ENCODE measurements at places on chromosomes 7 and 10. TPM values are rescaled to one million over a fixed set of nuclear protein-coding genes. Genes with fewer than 3 reads are reported as not detected.

The CYP2C19 gene
- 1.9 TPM for total RNA-seq

The GPR141 gene
- total RNA-seq, result 0.58 TPM

The HHEX gene
- total RNA-seq, result 7.1 TPM

The TAF5 gene
- 5.5 TPM for total RNA-seq

The COL1A2 gene
- total RNA-seq, result 131 TPM

The FIS1 gene
- 132 TPM for total RNA-seq

The RBM20 gene
- 0.49 TPM for total RNA-seq

The TACC2 gene
- 90.0 TPM for total RNA-seq

The HOXA1 gene
- 1.7 TPM for total RNA-seq

GRCh38 chr10:59561477-59562121 lies 148.1 kb downstream of the SLC16A9 start:
- no peaks in the 10 kb centered on the region for H3K4me1 ChIP-seq
- no peak overlapping the region for H3K27ac ChIP-seq
- H3K27me3 ChIP-seq, result no peaks in the 10 kb centered on the region
- no peaks in the 10 kb centered on the region for H3K36me3 ChIP-seq
- no peak overlapping the region for H3K4me3 ChIP-seq

DNA sequence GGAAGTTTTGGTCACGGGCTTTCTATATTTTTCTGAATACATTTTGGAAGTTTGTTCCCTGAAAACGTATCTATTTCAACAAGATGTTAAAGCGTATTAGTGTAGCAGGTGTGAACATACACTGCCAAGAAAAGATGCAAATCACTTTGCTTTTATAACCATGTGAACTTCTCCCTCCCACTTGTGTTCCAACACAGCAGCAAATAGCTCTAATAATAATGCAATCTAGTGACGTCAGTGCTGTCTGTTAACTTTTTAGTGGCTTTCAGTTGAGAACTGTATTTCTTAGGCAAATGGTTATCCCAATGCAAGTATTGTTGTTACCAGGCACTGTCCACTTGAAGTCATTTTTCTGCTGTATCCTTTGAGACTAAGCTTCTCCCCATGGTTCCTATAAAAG lies 188.4 kb upstream of the IGFBP3 start:
- H3K4me1 ChIP-seq, result no peaks in the 10 kb centered on the region
- DNase-seq, result no peak
- no peak overlapping the region for H3K4me3 ChIP-seq
- no peaks in the 10 kb centered on the region for H3K27me3 ChIP-seq

- no peak overlapping the region for H3K4me3 ChIP-seq
- no peaks in the 10 kb centered on the region for H3K27me3 ChIP-seq
- H3K27ac ChIP-seq, result peak overlapping the region; percentile 49
Measured at GRCh38 chr7:2811476-2812113, 32.5 kb downstream of the GNA12 start.

- H3K4me1 ChIP-seq, result no peaks in the 10 kb centered on the region
- H3K36me3 ChIP-seq, result no peaks in the 10 kb centered on the region
- H3K27me3 ChIP-seq, result no peaks in the 10 kb centered on the region
- no peak for DNase-seq
- H3K27ac ChIP-seq, result no peak overlapping the region
- no peak overlapping the region for H3K4me3 ChIP-seq
Measured at GRCh38 chr7:117154721-117155120, 168.1 kb downstream of the WNT2 start.

- no peaks in the 10 kb centered on the region for H3K27me3 ChIP-seq
- no peak overlapping the region for H3K4me3 ChIP-seq
- DNase-seq, result no peak
Measured at GRCh38 chr10:94623572-94623971, 60.0 kb upstream of the CYP2C18 start.

DNA sequence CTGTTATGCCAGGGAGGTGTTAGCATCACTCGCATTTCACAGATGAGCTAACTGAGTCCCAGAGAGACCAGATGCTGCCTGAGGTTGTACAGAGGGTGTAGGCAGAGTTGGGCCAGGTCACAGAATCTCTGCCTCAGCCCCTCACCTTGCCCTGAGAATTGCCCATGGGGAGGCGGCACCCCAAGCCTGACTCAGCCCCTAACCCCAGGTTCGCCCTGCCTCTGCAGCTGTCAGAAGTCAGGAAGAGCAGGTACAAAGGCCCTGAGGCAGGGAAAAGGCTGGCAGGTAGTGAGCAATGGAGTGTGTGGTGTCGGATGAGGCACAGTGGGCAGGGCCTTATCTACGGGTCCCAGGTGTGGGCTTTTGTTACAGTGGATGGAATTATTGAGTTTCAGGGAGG lies 79.4 kb downstream of the MYL10 start:
- H3K27ac ChIP-seq, result no peak overlapping the region
- H3K4me3 ChIP-seq, result no peak overlapping the region
- no peaks in the 10 kb centered on the region for H3K36me3 ChIP-seq
- DNase-seq, result no peak

DNA sequence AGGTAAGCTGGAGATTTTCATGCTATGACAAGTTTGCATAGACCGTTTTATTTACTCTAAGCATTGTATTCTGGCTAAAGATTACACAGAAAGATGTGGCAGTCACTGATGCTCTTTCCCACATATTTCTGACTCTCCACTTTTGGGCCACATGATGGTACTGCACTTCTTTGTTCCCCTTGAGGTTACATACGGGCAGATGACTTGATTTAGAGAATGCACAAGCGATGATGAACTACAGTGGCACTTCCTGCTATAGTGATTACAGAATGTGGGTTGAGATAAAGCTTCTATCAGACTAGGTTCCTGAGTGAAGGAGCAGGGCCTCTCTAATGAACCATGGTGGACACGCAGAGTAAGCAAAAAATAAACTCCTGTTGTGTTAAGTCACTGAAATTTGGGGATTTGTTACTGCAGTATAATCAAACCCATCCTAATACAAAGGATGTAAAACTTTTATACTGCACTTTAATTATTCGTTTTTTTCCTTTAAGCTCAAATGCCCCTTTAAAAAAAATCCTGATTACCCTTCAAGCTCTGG lies 177.9 kb downstream of the TAX1BP1 start:
- no peak overlapping the region for H3K4me3 ChIP-seq
- no peaks in the 10 kb centered on the region for H3K27me3 ChIP-seq
- H3K27ac ChIP-seq, result no peak overlapping the region
- no peak for DNase-seq

DNA sequence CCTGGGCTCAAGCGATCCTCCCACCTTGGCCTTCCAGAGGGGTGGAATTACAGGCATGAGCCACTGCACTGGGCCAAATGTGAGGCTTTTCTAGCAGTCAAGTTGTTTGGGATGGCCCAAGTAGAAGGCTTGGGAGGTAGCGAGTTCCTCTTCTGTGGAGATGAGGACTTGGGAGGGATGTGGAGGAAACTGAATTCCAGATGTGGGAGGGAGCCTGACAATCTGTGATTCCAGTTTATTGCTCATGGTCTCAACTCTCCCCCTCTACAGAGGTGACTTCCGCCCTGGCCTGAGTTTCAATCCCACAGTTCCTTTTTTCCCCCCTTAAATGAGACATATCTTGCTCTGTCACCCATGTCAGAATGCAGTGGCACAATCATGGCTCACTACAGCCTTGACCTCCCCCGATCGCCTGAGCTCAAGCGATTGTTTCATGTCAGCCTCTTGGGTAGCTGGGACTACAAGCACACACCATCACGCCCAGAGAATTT lies 3.4 kb downstream of the STYXL1 start:
- DNase-seq, result no peak
- no peak overlapping the region for H3K27ac ChIP-seq
- H3K27me3 ChIP-seq, result no peaks in the 10 kb centered on the region
- H3K4me1 ChIP-seq, result no peaks in the 10 kb centered on the region

DNA sequence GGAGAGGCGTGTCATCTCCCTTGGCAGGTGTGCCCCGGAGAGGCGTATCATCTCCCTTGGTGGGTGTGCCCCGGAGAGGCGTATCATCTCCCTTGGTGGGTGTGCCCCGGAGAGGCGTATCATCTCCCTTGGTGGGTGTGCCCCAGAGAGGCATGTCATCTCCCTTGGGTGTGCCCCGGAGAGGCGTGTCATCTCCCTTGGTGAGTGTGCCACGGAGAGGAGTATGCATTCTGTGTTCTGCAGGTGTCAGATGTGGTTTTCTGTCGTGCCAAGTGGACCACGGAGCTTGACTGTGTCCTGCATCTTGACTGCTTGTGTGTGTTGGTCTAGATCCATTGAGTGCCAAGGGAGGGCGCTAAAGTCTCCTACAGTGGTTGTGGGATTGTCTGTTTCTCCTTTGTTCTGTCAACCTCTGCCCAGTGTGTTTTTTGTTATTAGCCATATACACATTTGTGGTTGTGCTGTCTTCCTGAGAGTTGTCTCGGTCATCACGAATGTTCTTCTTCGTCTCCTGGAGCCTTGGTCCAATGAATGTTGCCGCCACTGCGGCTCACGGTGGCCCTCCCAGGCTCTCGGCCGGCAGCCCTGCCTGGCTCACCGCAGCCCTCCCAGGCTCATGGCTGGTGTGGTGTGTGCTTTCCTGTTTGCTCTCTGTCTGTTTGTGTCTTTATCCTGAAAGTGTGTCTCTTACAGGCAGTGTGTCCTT lies 96.8 kb downstream of the INPP5A start:
- DNase-seq, result peak; percentile 71
- H3K4me3 ChIP-seq, result no peak overlapping the region
- H3K27me3 ChIP-seq, result no peaks in the 10 kb centered on the region
- H3K4me1 ChIP-seq, result peaks cover 15% of the 10 kb centered on the region

GRCh38 chr7:101630591-101630990 lies 1.5 kb upstream of the MYL10 start:
- no peak overlapping the region for H3K4me3 ChIP-seq
- H3K36me3 ChIP-seq, result no peaks in the 10 kb centered on the region
- no peaks in the 10 kb centered on the region for H3K4me1 ChIP-seq

GRCh38 chr10:119371704-119372663 lies 164.6 kb downstream of the GRK5 start:
- no peaks in the 10 kb centered on the region for H3K36me3 ChIP-seq
- no peak overlapping the region for H3K4me3 ChIP-seq
- no peak for DNase-seq
- no peaks in the 10 kb centered on the region for H3K27me3 ChIP-seq

DNA sequence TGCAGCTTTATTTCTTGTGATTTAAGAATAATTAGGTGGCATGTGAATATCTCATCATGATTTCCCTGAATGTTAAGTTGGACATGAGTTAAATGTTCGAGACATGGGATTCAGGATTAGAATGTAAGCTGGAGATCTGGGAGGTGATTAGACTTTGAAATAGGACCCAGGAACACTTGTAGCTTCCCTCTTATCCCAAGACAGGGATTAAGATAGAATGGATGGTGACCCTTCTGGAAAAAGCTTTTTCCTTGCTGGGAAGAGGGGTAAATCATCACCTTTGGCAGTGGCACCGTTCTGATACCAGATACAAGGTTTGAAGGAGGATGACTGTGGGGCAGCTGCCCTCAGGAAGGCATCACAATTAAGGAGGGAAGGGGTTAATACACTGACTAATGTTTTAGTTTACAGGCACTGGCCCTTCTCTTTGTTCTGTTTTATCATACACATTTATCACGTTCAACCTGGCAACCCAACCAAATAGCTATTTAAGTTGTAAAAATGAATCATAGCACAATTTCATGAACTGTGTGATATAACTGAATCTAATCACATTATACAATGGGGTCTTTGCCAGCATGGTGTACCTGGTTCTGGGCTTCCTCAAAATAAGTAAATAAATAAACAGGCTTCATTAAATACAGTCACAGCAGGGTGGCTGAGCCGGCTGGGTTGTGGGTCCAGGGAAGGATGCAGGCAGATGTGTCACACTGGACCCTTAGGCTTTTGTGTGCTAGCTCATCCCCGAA lies 212.7 kb downstream of the LRMDA start:
- no peak overlapping the region for H3K4me3 ChIP-seq
- no peak overlapping the region for H3K27ac ChIP-seq
- no peak for DNase-seq
- no peaks in the 10 kb centered on the region for H3K36me3 ChIP-seq
- no peaks in the 10 kb centered on the region for H3K4me1 ChIP-seq

DNA sequence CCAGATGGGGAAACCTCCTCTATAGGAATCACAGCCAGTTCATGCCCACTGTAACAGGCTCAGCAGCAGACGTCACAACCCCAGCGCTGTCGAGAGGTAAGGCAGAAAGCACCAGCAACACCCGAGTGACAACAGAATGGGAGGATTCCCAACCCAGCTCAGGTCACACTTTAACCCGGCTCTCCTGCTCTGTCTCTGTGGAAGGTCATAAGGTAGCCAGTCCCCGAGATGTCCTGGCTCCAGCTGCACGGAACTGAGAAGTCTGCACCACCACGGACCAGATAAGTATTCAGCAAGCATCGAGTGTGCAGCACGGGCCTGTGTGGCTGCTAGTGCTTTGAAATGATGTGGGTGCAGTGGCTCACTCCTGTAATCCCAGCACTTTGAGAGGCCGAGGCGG lies 236.7 kb upstream of the TCERG1L start:
- H3K4me3 ChIP-seq, result no peak overlapping the region
- H3K36me3 ChIP-seq, result no peaks in the 10 kb centered on the region
- DNase-seq, result no peak
- H3K27ac ChIP-seq, result no peak overlapping the region
- no peaks in the 10 kb centered on the region for H3K27me3 ChIP-seq
- H3K4me1 ChIP-seq, result no peaks in the 10 kb centered on the region

All from colonic mucosa (tissue), 4 donors.